ENCODE measurements at places on chromosomes 1 and 21. TPM values are rescaled to one million over a fixed set of nuclear protein-coding genes. Genes with fewer than 3 reads are reported as not detected.

Gene CASQ2
- 1,066 TPM for total RNA-seq

Gene CYP4A22
- total RNA-seq: not detected

Gene RCSD1
- total RNA-seq: 39.3 TPM

DNA sequence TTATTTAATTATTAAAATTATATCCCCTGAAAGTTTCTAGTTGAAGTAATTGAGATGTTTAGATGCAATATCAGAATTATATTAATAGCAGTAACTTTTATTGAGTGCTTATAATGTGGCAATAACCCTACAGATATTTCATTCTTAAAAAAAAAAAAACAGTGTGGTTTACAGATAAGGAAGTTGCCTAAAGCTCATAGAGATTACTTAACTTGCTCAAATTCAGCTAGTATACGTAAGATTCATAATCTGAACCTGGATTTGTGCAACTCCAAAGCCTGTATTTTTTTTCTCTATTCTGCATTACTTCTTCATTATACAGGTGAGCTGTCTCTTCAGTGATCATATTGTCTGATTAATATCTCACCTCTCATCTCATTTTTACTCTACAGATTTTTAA lies 156.0 kb upstream of the PTBP2 start:
- DNase-seq: no peak

- no peak for DNase-seq
Observed at GRCh38 chr1:116805398-116805797, 51.2 kb downstream of the CD2 start.

DNA sequence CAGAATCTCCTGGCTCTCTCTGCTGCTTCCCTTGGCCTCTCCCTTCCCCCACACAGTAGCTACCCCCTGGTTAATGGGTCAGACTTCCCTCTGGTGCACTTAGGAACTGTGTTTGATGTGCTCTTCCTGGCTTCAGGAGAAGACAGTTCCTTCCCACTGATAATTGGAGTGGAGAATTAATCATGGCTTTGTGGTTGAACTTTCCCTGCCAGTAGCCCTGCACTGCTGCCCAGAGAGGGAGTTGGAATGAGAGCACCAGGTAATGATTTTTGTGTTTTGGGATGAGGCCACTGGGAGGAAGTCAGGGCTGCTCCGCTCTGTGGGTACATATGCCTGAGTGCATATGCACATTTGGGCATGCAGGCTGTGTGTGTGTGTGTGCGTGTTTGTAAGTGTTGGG lies 39.7 kb upstream of the PADI2 start:
- no peak for DNase-seq

DNA sequence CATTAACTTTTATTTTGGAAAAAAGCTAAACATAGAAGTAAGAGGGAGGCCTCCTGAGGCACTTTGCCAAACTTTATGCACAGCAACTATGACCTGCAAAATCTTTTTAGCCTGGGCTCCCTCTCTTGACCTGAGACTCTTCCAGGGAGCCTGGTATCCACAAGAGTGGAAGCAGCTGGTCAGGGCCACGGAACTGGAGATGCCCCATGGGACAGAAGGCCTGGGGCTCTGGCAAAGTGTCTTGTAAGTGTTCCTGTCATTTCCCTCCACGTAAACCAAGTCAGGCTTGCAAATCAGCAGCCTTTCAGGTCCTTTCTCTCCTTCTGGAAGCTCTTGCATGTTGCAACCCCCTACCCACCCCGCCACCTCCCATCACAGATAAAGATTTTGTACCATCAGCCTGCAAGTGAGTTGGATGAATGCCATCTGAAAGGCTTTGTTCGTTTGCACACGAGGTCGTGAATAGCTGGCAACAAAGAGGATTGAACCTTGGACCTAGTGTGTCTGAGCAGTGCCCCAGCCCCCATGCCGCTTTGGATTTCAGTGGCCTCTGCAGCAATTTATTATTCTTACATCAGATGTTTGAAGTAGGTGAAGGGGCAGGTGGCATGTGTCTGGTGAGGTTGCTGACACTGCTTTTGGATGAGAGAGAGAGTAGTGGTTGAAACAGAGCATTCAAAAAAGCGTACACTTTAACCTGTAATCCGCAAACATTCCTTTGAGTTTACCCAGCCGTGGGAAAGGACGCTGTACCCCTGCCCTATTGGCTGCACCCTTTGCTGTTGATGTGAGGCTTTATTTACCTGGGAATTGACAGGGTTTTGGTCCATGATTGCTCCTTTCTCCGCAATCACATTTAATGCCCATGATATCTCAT lies 91.6 kb downstream of the GALNT2 start:
- no peak for DNase-seq
